Natural killer cell treated with Interleukin-12 subunit alpha and Interleukin-12 subunit beta and Interleukin-15 and Interleukin-18, amount 100 ng/mL, for 72 hours (primary cell): ENCODE measurements at places on chromosomes 12 and 14.
A peak's percentile ranks its signal among the peaks of the same experiment; 100 is the strongest.

DNA sequence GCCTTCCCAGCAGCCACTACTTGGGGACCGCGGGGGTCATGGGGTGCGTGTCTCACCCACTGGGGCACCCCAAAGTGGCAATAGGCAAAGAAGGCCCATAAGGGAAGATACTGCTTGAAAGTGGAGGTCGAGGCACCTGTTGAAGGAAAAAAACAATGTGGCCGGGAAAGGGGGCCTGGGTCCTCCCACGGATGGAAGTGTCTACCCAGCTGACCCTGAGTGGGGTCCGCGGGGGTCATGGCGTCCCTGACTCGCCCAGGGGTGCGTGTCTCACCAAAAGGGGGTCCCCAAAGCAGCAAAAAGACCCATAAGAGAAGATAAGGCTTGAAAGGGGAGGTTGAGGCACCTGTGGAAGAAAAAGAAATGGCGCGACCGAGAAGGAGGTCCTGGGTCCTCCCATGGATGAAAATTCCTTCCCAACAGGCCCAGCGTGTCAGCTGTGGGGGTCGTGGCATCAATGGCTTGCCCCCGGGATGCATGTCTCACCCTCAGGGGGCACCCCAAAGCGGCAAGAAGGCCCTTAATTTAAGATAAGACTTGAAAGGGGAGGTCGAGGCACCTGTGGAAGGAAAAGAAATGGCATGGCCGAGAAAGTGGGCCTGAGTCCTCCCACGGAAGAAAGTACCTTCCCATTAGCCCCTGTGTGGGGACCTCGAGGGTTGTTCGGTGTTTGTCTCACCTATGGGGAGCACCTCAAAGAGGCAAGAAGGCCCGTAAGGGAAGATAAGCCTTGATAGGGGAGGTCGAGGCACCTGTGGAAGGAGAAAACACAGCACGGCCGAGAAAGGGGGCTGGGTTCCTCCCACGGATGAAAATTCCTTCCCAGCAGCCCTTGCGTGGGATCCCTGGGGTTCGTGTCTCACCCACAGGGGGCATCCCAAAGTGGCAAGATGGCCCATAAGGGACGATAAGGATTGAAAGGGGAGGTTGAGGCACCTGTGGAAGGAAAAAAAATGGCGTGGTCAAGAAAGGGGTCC lies 266.0 kb downstream of the ALG10 start:
- DNase-seq: peak; percentile 48

- DNase-seq: no peak
Observed at GRCh38 chr12:19217446-19217845, 87.9 kb downstream of the PLEKHA5 start.

- DNase-seq: no peak
Observed at GRCh38 chr12:39176356-39176755, 266.6 kb downstream of the KIF21A start.

DNA sequence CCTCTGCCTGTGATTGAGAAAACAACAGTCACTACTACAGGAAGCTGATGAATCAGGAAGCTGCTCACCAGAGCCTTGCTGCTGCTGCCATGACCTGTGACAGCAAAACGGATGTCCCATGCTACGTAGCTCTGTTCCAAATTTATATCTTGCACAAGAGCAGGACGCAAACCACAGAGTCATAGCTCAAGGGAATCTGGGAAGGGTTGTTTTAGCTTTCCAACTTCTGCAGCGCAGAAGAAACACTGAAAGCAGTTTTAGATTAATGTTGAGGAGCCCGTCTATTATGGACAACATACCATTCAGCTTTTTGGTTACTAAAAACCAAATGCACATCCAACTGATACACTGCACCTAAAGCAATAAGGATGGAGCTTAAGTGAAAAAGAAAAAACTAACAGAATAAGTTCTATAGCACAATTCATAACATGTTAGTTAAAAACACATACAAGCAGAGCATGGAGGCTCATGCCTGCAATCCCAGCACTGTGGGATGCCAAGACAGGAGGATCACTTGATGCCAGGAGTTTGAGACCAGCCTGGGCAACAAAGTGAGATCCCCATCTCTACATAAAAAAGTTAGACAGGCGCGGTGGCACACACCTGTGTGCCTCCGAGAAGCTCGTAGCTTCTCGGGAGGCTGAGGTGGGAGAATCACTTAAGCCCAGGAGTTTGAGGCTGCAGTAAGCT lies 1.7 kb upstream of the ANKRD33 start:
- peak; percentile 70 for DNase-seq

DNA sequence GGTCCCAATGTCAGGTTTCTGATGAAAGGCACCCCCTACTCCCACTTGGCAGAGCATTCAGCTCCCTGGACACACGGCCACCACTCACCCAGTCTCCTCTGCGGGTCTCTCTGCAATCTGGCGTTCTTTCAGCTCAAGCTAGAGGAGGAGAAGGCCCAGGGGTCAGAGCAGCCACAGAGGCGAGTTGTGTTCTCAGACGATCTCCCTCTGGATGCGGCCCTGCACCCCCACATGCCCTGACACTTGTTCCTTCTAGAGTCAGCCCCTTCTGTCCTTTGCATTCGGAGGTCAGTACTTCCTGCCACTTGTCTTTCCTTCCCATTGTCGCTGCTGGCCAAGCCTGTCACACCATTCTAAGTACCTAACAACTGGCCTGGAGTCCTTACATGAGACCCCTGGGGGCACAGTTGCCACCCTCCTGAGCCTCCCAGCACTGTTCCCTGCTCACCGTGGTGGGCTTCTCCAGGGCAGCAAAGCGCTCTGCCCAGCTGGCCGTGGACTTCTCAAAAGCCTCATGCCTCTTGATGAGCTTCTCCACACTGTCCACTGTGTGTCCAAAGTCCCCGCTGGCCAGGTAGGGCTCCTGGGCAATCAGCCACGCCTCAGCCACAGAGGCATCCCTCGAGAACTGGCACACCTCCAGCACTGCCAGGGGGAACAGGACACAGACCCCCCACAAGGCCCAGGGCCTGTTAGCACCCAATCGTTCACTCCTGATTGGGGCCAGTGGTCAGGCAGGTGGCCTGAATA lies 63.2 kb downstream of the PLEKHG3 start:
- DNase-seq: no peak
